ENCODE measurements at places on chromosomes 11 and 22. TPM values are rescaled to one million over a fixed set of nuclear protein-coding genes. Genes with fewer than 3 reads are reported as not detected.

Gene BEST1
- total RNA-seq, result 0.26 TPM

Gene TNNT3
- total RNA-seq, result 10.5 TPM

Gene CCDC88B
- 68.3 TPM for total RNA-seq

Gene DNAJB7
- not detected for total RNA-seq

Gene FOLR1
- total RNA-seq, result not detected

Gene PGGHG
- 304 TPM for total RNA-seq

Gene PATE4
- total RNA-seq, result not detected

Gene ACTN3
- total RNA-seq, result 0.20 TPM

Gene FOLR2
- not detected for total RNA-seq

Gene KCNE3
- 0.28 TPM for total RNA-seq

Gene MFNG
- total RNA-seq, result 213 TPM

Gene FOLR3
- not detected for total RNA-seq

Gene OR2AG1
- total RNA-seq, result not detected

Gene PAX6
- not detected for total RNA-seq

Gene TSSK2
- total RNA-seq, result not detected

Gene SYCE3
- not detected for total RNA-seq

Gene OR2D2
- total RNA-seq, result not detected

Gene SCGB1C1
- total RNA-seq, result not detected

Gene BDNF
- total RNA-seq, result not detected

Gene KCNC1
- not detected for total RNA-seq

Gene MS4A3
- total RNA-seq, result not detected

Gene TRIM66
- 31.3 TPM for total RNA-seq

Gene OR8G5
- total RNA-seq, result not detected

Gene ARHGAP8
- not detected for total RNA-seq

Gene MRGPRF
- total RNA-seq, result not detected

Gene TMEM191B
- total RNA-seq, result 3.8 TPM

Gene ZNF202
- total RNA-seq, result 21.6 TPM

Gene SYT8
- total RNA-seq, result not detected

Gene FAM180B
- 0.25 TPM for total RNA-seq

Gene CALCB
- total RNA-seq, result 0.33 TPM

Gene ARRB1
- 47.5 TPM for total RNA-seq

Gene APOBEC3G
- 47.5 TPM for total RNA-seq
